Effector memory CD8-positive, alpha-beta T cell (primary cell): ENCODE measurements at places on chromosomes 2 and 18.

DNA sequence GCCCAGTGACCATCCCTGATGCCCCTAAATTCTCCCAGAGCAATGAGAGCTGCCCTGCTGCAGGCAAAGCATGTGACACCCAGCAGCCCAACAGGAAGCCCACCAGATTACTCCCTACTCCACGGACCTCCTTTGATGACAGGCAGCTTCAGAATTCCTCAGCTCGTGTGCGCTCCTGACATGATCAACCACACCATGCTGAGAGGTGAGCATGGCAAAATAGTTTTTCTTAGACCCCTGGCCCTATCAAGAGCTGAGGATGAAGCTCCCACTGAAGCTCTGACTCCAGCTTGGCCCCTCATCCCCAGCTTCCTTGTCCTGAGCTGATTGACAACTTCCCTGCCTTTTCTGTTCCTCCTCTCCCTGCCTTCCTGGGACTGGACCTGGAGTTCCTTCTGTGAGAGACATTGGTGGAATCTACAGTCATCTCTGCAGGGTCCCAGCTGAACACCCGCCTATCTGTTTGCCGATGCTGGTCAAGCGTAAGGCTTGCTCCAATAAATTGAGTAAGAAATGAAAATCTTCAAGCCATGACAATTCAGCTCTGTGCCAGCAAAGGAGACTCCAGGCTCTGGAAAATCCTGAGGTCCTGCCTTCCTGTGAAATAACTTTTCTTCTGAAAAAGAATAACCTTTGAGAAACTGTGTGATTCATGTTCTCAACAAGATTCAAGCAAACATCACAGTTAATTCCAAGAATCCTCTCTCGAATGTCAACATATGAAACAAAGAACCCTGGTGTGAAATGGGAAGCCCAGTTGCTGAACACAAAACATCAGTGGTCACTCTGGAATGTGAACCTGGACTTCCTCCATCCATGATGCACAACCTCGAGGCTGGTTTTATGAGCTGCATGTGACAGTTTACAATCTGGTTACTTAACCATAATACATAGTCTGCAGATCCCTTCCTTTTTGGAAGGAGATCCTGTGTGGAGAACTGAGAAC lies 201.1 kb downstream of the SPP2 start:
- no peak for DNase-seq

GRCh38 chr2:101337877-101338276 lies 29.4 kb upstream of the RNF149 start:
- DNase-seq: no peak

GRCh38 chr2:133241224-133241571 lies 327.1 kb downstream of the NCKAP5 start:
- no peak for DNase-seq

DNA sequence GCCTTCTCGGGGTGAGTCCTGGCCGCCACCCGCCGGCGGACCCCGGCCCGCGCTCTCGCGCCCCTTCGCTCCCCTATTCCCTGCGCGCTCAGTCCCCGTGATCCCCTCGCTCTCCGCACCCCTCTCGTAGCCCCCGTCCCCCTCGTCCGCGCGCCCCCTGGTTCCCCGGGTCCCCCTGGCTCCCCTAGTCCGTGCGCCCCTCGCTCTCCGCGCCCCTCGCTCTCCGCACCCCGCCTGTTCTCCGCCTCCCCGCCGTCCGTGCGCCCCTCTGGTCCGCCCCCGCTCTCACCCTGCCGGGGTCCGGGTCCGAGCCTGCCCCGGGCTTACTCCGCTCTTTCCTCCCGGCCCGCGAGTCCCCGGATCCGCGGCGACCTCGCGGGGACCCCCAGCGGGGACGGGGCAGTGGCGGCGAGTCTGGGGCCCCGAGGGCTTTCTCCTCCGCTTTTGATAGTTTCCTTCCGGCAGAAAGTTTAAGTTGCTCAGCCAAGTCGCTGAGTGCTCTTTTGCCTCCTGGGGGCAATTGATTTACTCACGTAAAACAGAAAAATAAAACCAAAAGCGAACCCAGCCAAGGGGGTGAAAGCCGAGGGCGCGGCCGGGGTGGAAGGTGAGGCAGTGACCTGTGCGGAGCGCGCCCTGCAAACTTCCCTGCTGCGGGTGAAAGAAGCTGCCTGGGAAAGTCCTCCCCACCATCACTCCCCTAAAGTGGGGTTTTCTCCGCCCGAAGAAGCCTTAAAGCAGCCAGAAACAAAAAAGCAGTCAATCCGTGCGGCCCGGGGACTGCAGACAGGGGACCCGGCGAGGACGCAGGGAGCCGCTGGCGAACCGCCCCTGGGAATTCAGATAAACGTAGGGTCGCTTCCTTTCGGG lies 568 bp downstream of the RAB31 start:
- DNase-seq: no peak

GRCh38 chr2:96074156-96074555 lies 39.4 kb upstream of the GPAT2 start:
- no peak for DNase-seq

- DNase-seq: no peak
Measured at GRCh38 chr2:223026357-223027110, 25.5 kb upstream of the KCNE4 start.

DNA sequence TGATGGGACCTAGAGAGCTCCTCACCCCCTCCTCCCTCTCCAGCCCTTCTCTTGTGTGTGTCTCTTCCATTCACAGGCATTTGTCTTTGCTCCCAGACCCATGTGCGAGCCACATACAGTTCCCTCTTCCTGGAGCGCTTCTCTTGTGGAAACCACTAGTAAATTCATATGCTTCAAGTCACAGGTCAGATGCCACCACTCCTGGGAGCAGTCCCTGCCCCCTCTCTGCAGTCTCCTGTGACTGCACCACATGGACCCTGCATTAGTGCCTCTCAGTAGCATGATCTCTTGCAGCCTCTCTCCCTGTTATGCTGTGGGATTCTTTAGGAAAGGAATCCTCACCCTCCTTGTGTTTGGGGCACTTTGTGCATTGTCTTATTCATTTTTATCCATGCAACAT lies 96.5 kb upstream of the NFATC1 start:
- DNase-seq: no peak

DNA sequence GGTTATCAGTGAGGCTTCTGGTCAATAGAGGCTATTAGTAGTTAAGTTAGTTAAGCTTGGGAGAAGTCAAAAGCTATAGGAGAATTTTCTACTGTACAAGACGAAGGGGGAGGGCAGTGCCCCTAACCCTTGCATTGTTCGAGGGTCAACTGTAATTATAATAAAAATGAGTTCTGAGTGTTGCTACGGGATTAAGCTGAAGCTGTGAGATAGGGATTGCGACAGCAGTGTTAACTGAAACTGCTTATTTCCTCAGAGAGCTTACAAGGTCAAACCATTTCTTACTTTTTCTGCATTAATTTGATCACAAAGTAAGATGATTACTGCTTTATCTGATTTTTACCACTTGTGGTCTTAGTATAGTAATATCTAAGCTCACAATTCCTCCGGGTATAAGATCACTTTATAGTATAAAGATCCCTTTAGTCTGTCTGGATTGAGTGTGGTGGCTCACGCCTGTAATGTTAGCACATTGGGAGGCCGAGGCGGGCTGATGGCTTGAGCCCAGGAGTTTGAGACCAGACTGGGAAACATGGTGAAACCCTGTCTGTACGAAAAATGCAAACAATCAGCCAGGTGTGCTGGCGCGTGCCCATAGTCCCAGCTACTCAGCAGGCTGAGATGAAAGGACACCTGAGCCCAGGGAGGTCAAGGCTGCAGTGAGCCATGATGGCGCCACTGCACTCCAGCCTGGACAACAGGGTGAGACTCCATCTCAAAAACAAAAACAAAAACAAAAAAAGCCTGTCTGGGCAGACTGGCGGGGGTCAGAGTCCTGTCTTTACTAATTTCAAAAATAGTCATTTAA lies 119.5 kb upstream of the TLK1 start:
- DNase-seq: no peak

DNA sequence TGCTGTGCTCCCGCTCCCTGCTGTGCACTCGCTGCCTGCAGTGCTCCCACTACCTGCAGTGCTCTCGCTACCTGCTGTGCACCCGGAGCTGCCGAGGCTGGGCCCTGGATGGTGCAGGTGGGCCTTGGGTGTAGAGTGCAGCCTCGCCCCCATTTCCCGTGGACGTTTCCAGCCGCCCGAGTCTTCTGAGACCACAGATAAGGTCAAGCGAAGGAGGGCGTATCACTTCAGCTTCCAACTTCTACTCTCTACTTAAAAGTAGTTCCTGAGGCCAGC lies 15.9 kb downstream of the TMEM18 start:
- no peak for DNase-seq

DNA sequence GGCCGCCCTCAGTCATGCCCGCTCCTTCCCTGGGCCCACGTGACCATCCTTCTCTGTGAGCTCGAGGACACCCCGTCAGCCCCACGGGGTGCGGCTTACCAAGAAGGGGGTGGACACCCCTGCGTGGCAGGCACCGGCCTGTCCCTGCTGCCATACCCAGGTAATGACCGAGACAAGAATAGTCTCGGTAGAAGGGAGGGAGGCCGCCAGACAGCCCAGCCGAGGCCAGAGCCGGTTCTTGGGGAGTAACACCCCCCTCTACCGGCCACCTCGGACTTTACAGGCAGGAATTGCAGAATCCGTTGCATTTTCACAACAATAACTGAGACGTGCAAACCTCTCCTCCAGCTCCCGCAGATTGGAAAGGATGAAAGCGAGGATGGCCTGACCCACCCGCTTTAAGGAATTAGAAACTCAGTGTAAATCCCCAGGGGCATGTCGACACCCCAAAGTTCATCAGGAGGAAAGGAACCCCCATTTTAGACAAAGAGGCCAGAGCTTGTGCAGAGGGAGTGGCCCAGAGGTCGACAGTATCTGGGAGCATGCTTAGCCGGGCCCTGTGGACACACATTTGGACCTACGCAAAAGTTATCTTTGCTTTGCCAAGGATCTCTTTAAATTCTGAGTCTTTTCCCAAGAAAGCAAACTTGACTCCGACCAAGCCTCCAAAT lies 60.1 kb upstream of the GLI2 start:
- DNase-seq: no peak

GRCh38 chr2:30396436-30397232 lies 50.4 kb upstream of the LCLAT1 start:
- DNase-seq: no peak

DNA sequence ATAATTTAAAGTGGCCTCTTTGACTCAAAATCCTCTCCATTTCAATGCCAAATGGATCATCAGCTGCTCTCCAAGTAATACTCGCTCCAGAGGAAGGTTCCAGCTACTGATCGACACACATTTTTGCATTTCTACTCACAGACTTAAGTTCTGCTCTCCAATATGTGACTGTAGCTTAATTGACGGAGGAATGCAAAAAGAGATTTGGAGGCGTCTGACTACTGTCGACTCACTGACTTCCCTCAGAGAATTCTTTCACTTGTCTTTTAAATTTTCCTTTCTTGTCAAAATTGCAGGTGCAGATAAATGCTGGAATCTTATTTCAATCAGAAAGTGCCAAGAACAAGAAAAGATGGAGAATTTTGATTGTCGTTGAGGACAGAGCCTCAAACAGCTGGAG lies 84.1 kb upstream of the PAPOLG start:
- no peak for DNase-seq

DNA sequence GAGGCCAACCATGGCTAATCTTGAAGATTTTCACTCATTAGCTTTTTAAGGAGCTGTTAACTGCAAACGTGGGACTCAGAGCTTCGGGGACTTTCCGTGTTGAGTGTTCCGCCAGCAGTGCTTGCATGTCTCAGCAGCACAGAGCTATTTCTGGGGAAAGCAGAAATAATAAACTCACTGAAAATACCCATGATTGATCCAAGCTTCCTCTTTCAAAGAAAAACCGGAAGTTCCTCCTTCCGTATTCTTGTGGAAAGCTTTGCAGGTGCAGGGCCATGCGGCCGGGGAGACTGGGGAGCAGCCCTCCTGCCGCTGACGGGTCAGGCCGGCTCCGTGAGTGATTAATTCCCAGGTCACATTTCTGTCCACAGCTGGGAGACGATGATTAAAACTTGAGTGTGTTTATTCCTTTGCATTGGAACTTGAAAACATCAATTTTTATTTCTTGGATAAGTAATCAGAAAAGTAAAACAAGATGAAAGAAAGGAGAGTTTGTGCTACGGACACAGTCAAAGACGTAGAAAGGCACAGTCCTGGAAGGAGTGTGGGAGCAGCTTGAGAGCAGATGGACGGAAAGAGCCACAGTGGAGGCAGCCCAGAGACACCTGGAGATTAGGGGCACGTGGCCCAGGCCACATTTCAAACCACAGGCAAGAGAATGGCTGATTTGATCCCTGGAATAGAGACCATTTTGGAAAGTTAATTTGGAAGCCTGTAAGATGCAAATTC lies 54.2 kb upstream of the CTDP1 start:
- no peak for DNase-seq

DNA sequence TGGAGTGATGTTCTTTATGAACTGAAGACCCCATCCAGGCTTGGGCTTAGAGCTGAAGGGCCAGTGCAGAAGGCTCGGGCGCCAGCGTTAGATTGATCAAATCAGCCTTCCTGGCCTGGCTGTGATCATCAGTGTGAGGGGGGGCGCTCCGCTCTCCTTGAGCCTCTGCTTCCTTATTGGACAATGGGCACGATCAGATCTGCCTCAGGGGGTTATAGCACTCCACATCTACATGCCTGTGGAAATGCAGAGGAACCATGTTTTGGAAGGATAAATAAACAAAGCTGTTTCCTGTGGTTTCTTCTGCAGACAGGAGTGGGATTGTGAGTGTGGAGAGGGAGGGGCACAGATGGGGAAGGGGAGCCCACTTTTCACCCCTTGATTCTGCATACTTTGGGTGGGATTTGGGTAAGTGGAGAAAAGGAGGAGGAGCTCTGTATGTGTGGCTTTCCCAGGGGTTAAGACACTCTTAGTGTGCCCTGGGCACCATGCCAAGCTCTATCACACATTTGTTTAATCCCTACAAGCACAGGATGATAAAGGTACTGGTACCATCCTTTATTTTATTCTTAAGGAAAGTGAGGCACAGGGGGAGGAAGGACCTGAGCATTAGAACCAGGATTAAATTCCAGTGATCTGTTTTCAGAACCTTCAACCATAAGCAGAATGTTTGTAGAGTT lies 150.5 kb downstream of the EN1 start:
- no peak for DNase-seq

- DNase-seq: no peak
Measured at GRCh38 chr2:184004948-184005672, 593.2 kb upstream of the ZNF804A start.

- DNase-seq: no peak
Measured at GRCh38 chr2:94987074-94988020, 38.2 kb upstream of the MAL start.
